HEK293T (cell line): ENCODE measurements at places on chromosomes 1 and 21.

DNA sequence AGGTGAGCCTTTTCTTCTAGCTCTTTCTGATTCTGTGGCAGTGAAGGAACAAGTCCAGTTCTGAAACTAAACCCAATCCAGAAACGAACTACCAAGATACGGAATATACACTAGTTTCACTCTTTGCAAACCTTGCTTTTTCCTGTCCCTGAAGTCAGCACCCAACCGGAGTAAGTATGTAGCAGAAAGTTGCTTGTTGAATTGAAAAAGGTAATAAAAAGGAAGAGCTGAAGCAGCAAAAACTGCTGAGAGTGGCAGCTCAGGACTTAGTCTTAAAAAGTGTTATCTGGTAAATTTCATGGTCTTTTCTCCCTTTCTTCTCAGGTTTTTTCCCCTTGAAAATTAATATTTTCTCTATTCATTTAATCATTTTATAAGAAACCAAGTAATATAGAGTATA lies 9.4 kb upstream of the NT5C1A start:
- DNase-seq: no peak

DNA sequence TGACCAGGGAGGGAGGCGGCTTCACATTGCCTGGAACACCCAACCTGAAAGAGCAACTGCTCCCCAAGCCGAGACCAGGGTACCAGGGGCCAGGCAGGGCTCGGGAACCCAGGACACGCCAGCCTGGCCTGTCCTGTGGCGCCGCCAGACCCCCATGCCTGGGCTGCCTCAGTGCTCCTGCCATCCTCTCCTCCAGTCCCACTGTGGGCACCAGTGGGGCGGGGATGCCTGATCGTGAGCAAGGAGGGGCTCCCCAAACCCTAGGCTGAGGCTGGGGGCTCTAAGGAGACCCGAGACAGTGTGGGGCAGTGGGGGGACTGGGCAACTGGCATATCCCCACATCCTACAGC lies 45.1 kb downstream of the WNT9A start:
- DNase-seq: no peak

DNA sequence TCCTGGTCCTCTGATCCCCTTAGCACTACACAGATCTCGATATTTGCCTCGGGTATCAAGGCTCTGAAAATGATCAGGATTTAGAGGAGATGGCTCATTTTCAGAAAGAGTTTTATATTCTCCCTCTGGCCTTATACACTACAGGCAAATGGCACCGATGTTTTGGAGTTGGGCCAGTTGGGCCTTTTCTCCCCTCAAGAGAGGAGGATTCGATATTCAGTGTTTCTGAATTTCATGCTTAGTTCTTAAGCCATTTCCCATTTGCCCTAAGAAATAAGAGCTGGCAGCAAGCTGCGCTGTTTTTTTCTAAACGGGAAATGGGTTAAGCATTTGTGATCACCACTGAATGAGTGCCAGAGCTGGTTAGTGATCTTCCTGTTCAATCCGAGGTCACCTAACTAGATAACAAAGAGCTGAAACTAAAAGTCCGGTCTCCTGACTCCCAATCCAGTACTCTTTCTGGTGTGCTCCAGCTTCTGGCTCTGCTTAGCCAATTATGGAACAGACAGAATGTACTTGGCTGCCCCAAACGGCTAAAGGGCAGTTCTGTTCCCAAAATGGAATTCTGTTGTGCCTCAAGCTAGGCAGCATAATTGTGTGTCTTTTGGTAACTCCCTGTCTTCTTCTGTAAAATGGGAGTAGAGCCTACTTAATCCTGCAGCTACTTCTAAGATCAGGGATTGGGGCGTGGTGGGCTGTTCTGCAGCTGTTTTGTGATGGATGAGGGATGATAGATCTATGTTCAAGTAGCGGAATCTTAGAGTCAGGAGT lies 1.2 kb upstream of the CPT2 start:
- no peak for DNase-seq

DNA sequence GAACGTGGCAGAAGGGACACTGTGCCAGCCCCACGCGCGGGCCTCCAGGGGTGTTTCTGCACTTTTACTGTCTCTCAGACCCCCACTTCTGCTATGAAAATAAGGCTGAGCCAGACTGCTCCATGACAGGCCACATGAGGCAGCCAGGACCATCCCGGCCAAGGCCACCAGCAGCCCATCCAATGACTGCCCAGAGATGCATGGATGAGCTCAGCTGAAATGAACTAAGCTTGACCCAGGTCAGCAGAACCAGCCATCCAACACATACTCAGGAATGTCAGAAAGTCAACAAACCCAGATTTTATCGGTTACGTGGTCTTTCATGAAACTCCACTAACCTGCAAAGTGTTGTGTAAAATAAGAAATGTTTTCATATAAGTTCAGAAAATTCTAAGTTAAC lies 51.2 kb downstream of the CCDC185 start:
- no peak for DNase-seq

- no peak for DNase-seq
Observed at GRCh38 chr1:96060621-96061020, 661.0 kb upstream of the PTBP2 start.

GRCh38 chr1:89633800-89634625 lies 1.1 kb downstream of the LRRC8C start:
- DNase-seq: peak; percentile 43

DNA sequence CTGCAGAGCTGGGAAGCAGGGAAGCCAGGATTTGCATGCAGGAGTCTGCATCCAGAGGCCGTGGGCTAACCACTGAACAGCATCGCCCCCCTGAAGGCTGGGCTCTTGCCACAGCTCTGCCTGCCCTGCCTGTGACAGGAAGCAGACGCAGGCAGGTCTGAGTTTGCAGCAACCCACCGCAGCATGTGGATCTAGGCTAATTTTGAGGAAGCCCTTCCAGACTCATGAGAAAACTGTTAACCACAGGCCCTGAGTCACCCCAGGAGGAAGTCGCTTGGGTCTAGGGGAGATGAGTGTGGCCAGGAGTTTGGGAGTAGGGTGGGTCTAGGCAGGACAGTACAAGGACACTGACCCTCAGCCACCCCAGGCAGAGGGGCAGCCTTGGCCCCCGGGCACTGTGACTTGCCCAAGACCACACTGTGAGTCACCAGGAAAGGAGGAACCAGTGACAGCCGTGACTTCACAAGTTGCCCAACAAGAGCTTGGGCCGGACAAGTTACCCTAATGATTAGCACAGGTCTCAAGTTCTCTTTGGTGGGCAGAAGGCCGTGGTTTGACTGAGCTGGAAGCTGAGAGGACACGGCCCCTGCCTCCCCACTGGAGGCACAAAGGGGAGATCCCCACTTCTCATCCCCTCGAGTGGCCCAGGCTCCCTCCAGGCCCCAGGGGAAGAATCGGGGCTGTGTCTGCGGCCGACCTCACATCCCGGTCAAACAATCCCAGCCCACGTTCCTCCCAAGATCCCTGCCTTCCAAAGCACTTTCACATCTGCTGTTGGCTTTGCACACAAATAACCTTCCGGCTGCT lies 826 bp downstream of the LAPTM5 start:
- DNase-seq: no peak
